ENCODE measurements at places on chromosomes 13 and 19.

GRCh38 chr13:19737844-19738557 is 44.7 kb downstream of the PSPC1 start:
- DNase-seq: no peak
- H3K27me3 ChIP-seq: no peaks in the 10 kb centered on the region
- peaks cover 9% of the 10 kb centered on the region for H3K36me3 ChIP-seq
- H3K27ac ChIP-seq: peak overlapping the region; percentile 38
- peaks cover 10% of the 10 kb centered on the region for H3K4me1 ChIP-seq

- H3K27ac ChIP-seq: no peak overlapping the region
- H3K4me1 ChIP-seq: no peaks in the 10 kb centered on the region
- no peak overlapping the region for H3K4me3 ChIP-seq
- H3K27me3 ChIP-seq: no peaks in the 10 kb centered on the region
These were observed 1472.6 kb downstream of the UQCRFS1 start for GRCh38 chr19:27740396-27740795.

DNA sequence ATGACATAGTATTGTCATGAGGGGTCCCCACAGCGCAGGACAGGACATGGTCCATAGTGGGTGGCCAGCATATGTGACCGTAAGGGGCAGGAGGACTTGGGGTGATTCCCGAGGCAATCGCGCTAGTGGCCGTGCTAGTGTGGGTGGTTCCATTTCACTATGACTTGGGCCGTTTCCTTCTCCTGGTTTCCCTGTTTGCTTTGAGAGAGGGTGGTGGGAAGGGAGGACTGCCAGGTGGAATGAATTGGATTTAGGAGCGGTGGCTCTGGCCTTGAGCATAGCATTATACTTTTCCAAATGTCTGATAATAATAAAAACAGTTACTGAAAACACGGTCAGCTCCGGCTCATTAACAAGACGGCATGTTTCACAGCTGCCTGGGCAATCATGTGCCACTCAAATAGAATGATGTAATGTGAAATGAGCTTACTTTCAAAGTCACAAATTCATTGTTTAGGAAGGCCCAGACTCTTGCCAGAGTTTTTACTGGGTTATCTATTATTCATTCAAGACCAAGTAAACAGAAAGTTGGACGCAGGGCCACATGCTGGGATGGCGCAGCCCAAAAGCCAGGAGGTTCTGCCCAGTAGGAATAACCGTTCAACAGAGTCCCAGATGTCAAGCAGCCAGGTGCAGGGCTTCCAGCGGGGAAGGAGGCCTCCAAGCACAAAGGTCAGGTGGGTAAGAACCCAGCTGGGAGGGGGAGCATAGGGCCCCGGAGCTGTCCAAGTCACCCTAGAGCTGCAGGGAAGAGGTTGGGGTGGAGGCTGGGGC is 19.6 kb upstream of the SLC15A1 start:
- no peak for DNase-seq
- no peak overlapping the region for H3K4me3 ChIP-seq
- H3K4me1 ChIP-seq: no peaks in the 10 kb centered on the region
- no peak overlapping the region for H3K27ac ChIP-seq
- H3K27me3 ChIP-seq: peaks cover 12% of the 10 kb centered on the region

GRCh38 chr13:89899302-89900103 is 1448.0 kb upstream of the MIR17HG start:
- no peaks in the 10 kb centered on the region for H3K36me3 ChIP-seq
- no peak overlapping the region for H3K4me3 ChIP-seq
- no peaks in the 10 kb centered on the region for H3K27me3 ChIP-seq
- H3K27ac ChIP-seq: no peak overlapping the region

DNA sequence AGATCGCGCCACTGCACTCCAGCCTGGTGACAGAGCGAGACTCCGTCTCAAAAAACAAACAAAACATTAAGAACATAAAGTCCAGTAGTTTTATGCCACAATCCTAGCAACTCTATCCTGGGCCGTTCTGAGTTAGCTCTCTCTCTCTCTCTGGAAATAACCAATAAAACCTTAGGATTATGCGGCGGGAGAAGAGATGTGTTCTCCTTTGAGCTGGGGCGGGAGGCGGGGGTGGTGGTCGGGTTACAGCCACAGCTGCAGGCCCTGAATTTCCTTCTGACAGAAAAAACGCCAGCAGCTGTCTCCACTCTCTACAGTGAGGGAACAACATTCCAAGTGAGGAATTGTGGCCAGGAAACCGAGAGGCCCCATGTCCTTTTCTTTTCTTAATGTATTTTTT is 9.1 kb upstream of the PNMA8A start:
- no peak overlapping the region for H3K4me3 ChIP-seq
- H3K36me3 ChIP-seq: no peaks in the 10 kb centered on the region
- H3K27me3 ChIP-seq: peaks cover 63% of the 10 kb centered on the region
- H3K4me1 ChIP-seq: no peaks in the 10 kb centered on the region
- H3K27ac ChIP-seq: no peak overlapping the region

GRCh38 chr13:44972956-44973581 is 16.2 kb downstream of the NUFIP1 start:
- H3K4me3 ChIP-seq: no peak overlapping the region
- no peak overlapping the region for H3K27ac ChIP-seq

DNA sequence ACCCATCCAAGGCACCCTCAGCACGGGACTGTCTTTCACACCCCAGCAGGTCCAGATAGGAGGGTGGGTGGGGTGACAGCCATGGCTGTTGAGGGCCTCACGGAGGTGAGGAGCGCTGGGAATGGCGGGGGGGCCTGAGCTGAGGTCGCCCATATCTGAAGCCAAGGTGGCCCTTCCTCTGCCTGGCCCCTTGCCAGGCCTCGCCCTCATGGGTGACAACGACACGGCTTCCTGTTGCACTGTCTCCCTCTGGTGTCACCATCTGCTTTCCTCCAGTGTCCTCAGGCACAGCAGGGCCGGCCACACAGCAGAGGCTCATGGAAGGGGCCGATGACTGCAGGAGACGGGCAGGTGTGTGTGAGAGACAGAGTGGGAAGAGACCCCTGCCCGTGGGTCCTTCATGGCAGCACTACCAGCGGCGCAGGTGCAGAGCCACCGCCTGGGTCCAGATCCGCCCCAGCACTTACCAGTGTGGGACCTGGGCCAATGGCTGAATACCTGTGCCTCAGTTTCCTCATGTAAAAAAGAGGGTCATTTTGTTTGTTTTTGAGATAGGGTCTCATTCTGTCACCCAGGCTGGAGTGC is 8.1 kb upstream of the NKPD1 start:
- no peaks in the 10 kb centered on the region for H3K36me3 ChIP-seq
- no peak for DNase-seq
- no peaks in the 10 kb centered on the region for H3K27me3 ChIP-seq
- H3K4me3 ChIP-seq: no peak overlapping the region
- peaks cover 30% of the 10 kb centered on the region for H3K4me1 ChIP-seq

- peaks cover 4% of the 10 kb centered on the region for H3K4me1 ChIP-seq
- DNase-seq: no peak
- no peak overlapping the region for H3K27ac ChIP-seq
These were observed 6.3 kb upstream of the ATP11A start for GRCh38 chr13:112683581-112683980.

DNA sequence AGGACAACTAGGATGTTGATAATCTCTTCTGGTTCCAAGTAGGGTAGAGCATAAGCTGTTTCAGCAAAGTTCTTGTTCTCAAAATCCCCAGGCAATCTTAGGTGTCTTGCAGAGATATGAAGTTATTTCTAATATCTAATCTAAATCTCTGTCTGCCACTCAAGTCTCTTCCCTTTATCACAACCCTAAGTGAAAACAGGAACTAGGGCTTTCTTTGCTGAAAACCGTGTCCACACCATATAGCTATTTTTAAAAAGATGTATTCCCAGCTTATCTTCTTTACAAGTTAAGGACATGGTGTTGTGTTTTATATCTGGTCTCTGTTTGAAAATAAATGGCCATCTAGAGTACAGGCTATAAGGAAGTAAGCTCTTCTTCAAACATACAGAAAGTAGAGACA is 11.3 kb upstream of the RNASEH2B start:
- DNase-seq: no peak
- no peaks in the 10 kb centered on the region for H3K27me3 ChIP-seq
- peak overlapping the region; percentile 71 for H3K27ac ChIP-seq
- H3K4me1 ChIP-seq: peaks cover 18% of the 10 kb centered on the region
- H3K4me3 ChIP-seq: no peak overlapping the region

GRCh38 chr19:18647371-18647767 is 10.5 kb downstream of the KLHL26 start:
- no peak overlapping the region for H3K4me3 ChIP-seq
- peaks cover 60% of the 10 kb centered on the region for H3K4me1 ChIP-seq
- peak overlapping the region; percentile 75 for H3K27ac ChIP-seq
- H3K36me3 ChIP-seq: no peaks in the 10 kb centered on the region
- DNase-seq: no peak

- H3K4me1 ChIP-seq: peaks cover 70% of the 10 kb centered on the region
- H3K36me3 ChIP-seq: no peaks in the 10 kb centered on the region
- no peak overlapping the region for H3K4me3 ChIP-seq
- no peak for DNase-seq
- H3K27ac ChIP-seq: no peak overlapping the region
These were observed 37.9 kb downstream of the MBNL2 start for GRCh38 chr13:97259798-97260714.

DNA sequence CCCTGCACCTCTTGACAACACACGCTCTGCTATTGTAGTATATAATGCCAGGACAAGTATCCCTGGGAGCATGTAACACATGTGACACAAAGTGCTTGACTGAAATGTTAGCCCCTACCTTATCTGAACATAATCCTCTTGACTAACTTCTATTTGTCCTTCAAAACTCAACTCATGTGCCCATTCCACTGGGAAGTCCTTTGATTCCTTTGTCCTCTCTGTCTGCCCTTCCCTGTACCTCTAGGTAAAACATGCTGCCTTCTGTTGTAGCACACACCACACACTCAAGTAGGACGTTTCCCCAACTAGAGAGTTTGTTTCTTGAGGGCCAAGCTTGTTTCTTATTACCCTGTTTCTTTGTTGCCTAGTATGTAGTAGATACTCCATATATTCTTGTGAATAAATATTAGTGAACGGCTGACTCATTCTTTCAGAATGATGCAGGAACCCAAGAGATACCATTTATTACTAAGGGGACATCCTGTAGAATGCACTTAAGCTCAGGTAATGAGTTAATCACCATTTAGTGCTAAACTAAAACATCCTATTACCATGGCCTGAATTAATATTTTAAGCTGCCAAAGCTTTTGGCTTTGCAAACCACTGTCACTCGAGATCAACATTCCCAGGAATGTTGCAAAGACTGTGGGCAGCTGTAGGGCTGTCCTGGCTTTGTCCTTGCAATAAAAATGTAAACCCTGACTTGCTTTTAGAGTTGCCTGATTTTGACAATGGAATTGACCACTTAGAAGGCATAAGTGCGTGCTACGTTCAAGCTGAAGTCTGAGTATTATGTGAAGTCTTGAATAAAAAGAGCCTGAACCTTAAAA is 313.4 kb downstream of the COG6 start:
- no peak overlapping the region for H3K4me3 ChIP-seq
- H3K27ac ChIP-seq: no peak overlapping the region
- peaks cover 8% of the 10 kb centered on the region for H3K27me3 ChIP-seq
- no peak for DNase-seq

DNA sequence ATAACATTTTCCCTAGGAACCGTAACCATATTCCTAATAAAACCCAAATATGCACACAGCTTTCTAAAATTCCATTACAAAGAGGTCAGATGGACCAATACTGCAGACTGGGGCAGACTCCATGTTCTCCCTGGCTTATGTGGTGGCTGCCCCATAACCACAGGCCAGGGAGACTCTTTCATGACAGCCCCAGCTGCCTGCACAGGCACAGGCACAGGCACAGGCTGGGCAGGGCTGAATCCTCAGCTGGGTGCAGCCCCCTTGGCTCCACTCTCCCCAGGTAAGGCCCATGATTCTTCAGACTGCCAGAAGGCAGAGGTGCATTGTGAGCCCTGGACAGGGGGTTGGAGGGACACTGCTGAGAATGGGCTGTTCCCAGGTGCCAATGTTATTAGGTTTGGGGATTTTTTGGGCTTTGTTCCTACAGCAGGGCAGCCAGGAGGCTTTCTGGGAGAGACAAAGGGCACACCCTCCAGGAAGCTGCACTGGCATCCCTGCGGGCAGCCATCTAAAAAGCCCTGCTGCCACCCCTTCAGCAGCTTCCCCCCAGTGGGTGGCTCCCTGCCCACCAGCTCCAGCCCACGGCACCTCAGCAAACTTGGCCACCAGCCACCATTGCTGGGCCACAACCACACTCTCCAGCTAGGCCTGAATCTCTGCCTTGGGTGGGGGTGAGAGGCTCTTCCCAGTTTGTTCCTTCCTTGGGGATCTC is 20.0 kb downstream of the DOCK9 start:
- H3K4me1 ChIP-seq: peaks cover 5% of the 10 kb centered on the region
- no peak for DNase-seq
- no peak overlapping the region for H3K27ac ChIP-seq

- no peak overlapping the region for H3K4me3 ChIP-seq
- H3K27ac ChIP-seq: no peak overlapping the region
- DNase-seq: no peak
- H3K36me3 ChIP-seq: peaks cover 8% of the 10 kb centered on the region
These were observed 86.3 kb upstream of the ZNF43 start for GRCh38 chr19:21922276-21922675.

- H3K4me3 ChIP-seq: no peak overlapping the region
- H3K27ac ChIP-seq: no peak overlapping the region
- peaks cover 7% of the 10 kb centered on the region for H3K4me1 ChIP-seq
- DNase-seq: no peak
These were observed 4.7 kb upstream of the IRS2 start for GRCh38 chr13:109790942-109791605.
